ENCODE measurements at places on chromosomes 3 and 15.

DNA sequence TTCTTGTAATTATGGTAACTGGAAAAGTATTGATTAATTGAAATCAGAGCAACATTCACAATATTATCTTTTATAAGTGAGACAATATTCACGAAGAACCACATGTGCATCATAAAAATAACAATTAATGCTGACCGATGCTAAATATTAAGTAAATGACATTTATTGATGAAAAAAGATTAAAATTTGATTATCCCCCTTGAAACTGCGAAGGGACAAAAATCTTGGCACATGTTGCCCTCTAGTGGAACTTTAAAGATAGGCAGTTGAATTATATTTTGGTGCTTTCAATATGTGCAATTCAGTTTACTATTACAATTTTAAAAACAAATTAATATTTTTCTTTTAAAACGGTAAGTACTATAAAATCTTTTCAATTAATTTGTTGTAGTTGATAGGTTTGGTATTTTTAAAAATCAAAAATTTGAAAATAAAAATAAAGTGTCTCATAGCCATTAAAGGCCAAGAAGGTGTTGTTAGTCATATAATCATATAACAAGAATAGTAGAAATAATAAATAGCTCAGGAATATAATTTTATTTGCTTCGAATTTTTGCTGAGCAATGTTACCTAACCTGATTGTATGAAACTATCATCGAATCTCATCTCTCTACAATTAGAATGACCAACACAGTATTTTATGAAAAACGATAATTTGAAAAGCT is 270.2 kb downstream of the ROBO1 start:
- DNase-seq, result no peak

GRCh38 chr3:57877116-57877515 is 121.0 kb downstream of the SLMAP start:
- no peak for DNase-seq

- no peak for DNase-seq
These were observed 102.9 kb downstream of the SUCLG2 start for GRCh38 chr3:67551361-67552016.

DNA sequence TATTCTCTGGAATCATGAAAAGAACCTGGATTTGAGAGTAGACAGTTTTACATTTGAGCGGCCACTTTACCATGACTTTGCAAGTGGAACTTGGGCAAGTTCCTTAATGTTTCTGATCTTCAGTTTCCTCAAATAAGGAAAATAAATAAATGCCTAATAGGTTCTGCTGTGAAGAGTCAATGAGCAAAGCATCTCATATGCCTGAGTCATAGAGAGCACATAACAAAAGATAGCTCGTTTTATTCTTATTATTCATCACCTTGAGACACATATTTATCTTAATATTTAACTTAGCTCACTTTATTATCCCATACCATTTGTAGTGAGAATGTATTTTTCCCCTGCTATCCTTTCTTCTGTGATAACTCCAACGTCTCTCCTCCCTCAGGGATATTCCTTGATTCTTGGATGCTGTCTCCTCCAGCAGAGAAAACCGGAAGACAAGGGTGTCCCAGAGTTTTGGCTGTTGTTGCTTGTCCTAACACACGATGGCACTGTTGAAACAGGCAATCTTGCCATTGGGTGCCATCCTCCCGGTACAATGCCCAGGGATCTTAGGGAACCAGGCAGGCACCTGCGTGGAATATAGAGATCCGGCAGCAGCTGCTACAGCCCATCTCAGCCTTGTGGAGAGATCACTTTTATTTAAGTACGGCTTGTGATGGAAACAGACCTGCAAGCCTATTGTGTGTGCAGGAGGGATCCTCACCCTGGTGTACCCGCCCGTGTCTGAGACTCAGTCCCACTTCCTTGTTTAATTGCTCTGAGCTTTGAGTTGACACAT is 33.3 kb upstream of the VPS33B start:
- peak; percentile 63 for DNase-seq

DNA sequence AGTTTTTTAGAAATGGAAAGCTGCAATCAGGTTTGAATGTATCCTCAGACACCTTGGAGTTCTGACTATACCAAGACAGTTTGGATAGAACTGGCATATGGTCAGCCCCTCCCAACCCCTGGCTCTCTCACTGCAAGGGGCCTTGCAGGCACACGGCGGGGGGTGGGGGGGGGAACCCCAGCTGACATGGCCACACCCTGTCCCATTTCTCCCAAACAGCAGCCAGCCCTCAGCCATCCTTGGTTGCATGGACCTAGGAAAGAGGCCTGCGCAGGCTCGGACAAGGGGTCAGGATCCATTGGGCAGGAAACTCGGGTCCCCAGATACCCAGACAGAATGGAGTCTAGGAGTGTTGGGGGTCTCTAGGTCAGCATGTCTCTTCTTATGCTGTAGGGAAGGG is 14.5 kb downstream of the CAND2 start:
- no peak for DNase-seq

DNA sequence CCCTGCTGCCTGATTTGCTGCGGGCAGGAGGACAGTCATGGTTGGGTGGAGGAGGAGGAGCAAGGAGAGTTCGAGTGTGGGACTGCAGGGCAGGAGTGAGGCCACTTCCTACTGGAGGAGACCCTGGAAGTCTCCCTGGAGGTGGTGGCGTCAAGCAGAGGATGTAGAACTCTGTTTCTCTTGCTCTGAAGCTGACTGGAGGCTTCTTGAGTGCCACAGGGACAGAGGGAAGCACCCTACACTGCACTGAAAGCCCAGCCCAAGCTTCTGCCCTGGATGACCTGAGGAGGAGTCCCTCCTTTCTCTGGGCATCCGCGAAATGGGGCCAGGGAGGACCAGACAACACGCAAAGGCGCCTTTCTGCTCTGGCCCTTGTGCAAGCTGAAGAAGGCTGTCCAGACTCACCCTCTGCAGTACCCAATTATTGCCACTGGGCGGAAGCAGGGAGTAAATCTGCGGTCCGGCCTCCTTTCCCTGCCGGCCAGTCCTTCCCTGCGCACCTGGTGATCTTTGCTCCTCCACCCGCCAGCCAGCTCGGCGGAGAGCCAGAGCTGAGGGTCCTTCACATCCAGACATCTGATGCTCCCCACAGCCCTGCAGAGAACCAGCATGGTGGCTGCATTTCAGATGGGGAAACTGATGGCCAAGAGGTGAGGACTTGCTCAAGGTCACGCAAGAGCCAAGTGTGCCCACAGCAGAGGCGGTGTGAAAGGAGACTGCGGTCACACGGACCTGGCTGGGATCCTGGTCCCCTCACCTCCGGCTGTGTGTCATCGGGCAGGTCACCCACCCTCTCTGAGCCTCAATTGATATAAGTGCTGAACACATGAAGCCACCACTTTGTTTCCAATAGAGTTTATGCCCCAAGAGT is 207.1 kb downstream of the TBC1D2B start:
- peak; percentile 58 for DNase-seq

- no peak for DNase-seq
These were observed 55.7 kb downstream of the GPR171 start for GRCh38 chr3:151147299-151147698.

- no peak for DNase-seq
These were observed 65.7 kb downstream of the IL1RAP start for GRCh38 chr3:190579514-190580137.

- no peak for DNase-seq
These were observed 65.1 kb upstream of the EPHA3 start for GRCh38 chr3:89042236-89042835.

- no peak for DNase-seq
These were observed 14.4 kb upstream of the PLA2G4D start for GRCh38 chr15:42108806-42109205.

GRCh38 chr3:147117631-147118030 is 288.7 kb downstream of the ZIC4 start:
- no peak for DNase-seq

- DNase-seq, result no peak
These were observed 34.0 kb downstream of the PIGB start for GRCh38 chr15:55353025-55353424.

DNA sequence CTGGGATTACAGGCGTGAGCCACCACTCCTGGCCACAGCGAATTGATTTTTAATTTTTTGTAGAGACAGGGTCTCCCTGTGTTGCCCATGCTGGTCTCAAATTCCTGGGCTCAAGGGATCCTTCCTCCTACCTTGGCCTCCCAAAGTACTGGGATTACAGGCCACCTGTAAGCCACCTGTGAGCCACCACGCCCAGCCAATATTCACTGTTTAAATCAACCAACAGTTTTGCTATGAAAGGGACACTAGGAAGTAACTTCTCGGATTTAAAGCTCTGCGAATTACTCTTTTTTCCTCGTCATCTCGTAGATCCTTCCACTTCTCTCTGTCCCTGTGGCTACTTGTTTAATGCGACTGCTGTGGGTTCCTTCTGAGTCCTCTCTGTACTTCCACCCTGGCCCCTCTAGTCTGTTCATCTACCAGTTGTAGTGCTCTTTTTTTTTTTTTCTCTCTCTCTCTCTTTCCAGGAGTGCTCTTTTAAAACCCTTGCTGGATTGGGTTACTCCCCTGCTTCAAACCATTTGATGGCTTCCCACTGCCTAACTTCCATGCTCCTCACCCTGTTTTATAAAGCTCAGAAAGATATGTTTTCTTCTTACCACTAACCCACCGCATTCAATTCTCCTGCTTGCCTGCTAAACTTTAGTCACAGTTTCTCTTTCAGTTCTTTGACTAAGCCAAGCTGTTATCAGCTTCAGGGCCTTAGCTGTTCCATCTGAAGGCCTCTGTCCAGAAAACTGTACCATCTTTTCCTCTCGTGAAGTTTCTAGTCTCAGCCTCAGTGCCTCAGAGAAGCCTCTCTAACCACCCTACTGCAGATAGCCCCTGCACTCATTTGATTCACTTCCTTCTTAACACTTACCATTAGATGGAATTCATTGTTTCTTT is 12.4 kb downstream of the RTF1 start:
- no peak for DNase-seq

DNA sequence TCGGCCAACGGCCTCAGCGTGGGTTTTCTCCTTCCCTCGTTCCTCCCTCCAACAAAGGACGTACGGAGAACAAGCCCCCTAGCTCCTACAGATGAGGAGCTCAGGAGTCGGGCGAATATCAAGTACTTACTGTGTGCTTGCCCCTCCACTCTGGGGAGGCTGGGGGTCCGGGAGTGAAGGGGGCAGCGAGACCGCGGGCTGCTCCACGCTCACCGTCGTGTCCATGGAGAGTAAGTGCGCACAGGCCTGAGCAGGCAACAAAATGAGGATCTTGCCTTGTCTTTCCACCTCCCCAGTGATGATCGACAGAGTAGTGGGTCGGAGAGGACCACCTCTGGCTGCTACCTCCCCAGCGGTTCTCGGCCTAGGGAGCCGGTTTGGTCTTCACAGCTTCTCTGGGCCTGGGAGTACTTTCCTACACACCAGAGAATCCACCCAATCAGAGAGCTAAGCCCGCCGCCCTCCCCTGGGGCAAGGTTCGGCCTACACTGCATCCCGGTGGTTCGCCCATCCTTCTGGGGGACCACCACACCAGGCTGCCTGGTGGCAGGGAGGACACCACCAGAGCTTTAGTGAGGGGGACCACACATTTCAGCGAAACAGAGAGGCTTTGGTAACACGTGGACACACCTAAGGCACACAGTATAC is 603 bp upstream of the TRANK1 start:
- DNase-seq, result no peak

GRCh38 chr3:20225769-20226168 is 39.8 kb upstream of the SGO1 start:
- DNase-seq, result peak; percentile 51

- no peak for DNase-seq
These were observed 62.0 kb downstream of the LEKR1 start for GRCh38 chr3:156888176-156888575.

GRCh38 chr3:152738656-152739055 is 96.3 kb upstream of the P2RY1 start:
- DNase-seq, result no peak

- DNase-seq, result no peak
These were observed 780 bp downstream of the RPL22L1 start for GRCh38 chr3:170869239-170869590.

DNA sequence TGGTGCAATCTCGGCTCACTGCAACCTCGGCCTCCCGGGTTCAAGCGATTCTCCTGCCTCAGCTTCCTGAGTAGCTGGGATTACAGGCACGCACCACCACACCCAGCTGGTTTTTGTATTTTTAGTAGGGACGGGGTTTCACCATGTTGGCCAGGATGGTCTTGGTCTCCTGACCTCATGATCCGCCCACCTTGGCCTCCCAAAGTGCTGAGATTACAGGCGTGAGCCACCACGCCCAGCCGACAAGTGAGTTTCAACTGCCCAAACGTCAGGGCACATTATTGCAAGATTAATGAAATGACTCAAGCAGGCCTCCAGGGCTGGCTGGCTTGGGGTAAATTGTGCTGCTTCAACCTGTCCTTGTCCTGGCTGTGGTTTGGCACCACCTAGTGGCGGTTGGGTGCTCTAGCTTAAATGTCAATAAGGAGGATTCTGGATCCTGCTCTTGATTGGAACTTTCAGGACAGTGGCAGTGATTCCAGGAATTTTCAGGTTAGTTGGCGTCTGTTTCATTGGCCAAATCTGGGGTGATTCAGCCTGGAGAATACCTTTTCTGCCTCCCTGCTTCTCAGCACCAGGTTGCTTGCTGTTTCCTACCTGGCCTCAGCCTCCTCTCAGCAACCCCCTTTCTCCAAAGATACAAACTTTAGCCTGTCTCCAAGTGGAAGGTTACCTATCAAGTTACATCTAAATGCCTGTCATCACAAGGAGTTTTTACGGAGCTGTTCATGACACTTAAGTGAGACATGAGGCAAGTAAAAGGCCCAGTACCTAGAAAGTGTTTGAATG is 32.4 kb upstream of the SACM1L start:
- peak; percentile 95 for DNase-seq

- DNase-seq, result no peak
These were observed 211.1 kb upstream of the ADAMTS9 start for GRCh38 chr3:64898941-64899340.

GRCh38 chr3:142930463-142930862 is 33.0 kb downstream of the PAQR9 start:
- no peak for DNase-seq

- DNase-seq, result no peak
These were observed 48.8 kb upstream of the MEIS2 start for GRCh38 chr15:37149146-37149545.

- DNase-seq, result no peak
These were observed at the start of gene ALDH1A2 for GRCh38 chr15:58065445-58066041. TSS of gene ALDH1A2 (minus strand) at chr15:58065711. CDS start at chr15:58065650, 61 bp downstream.

GRCh38 chr15:70447928-70448698 is 315.2 kb downstream of the UACA start:
- no peak for DNase-seq

DNA sequence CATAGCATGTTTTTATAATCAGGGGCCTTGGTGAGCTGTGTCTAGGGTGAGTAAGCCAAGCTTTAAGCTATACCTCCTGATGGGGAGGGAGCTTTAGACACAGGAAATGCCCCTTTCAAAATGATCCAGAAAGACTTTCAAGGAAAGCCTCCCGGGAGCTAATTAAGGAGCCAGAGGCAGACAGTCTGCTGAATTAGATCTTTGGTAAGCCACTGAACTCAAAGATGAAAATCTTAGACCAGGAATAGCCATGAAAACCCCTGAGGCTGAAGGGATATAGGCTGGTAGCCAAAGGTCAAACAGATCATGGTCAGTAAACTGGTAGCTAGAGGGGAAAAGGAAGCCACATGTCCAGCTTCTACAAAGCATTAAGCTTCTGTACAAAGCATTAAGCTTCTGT is 42.7 kb upstream of the GAP43 start:
- no peak for DNase-seq

All from NT2/D1 (cell line).